ENCODE measurements at places on chromosomes 1 and 21. TPM values are rescaled to one million over a fixed set of nuclear protein-coding genes. Genes with fewer than 3 reads are reported as not detected.

GRCh38 chr1:6600410-6601048 is 2.1 kb downstream of the KLHL21 start:
- DNase-seq: peak; percentile 16

DNA sequence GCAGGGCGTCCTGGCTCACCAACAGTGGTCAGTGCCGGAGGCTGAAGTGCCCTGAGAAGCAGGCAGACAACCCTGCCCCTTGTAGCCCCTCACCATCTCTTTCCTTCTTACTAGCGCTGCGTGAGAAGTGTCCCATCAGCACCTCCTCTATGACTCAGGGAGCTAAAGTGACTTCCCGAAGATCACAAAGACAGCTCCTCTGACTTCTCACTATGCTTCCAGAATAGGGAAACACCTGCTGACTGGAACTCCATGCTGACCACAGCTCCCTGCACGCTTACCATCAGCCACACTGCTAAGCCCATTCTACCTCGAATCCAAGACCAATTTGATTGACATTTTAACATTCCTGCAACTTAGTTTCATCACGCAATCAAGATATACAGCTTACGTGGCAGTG is 92.8 kb downstream of the JAK1 start:
- DNase-seq: no peak

- no peak for DNase-seq
Observed at GRCh38 chr1:222314839-222315238, 233.1 kb downstream of the HHIPL2 start.

DNA sequence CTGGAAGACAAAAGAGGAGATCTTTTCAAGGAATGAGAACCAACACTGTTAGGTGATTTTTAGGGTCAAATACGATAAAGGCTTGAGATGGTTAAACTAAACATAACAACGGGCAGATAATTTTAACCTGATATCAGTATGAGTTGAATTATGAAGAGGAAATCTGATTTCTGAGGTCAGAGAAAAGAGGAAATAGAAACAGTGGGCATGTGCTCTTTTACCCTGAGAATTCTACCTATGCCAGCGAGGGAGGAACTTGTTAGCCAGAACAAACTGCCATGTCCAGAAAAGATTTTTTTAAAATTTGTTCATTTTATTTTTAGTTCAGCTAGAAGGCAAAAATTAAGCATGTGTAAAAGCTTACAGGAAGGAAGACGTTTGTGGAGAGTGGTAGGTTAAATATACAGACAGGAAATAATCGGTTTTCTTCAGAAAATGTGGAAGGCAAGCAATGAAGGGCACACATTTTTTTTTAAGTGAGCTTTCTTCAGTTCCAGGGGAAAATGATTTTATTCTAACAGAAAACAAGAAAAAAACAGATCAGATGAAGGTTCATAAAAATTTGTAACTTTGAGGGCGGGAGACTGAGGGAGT is 1745.3 kb downstream of the MRPL39 start:
- DNase-seq: no peak

DNA sequence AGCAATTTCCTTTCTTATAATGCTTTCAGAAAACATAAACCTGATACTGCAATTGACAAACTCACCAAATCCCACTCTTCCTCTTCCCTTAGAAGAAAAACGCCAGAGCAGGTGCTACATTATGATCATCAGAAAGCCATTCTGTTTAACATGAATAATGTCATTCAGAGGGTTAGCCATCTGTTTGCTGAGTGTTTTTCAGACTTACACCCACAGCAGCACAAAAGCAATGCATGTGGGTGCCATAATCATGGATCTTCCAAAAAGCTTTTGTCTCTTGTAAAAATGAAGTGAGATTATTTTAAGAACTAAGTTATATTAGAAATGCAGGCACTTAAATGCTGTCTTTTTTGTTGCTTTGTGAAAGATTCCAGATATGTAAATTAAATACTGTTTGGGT is 204.6 kb upstream of the TMPRSS15 start:
- no peak for DNase-seq

- no peak for DNase-seq
Observed at GRCh38 chr1:185540295-185540694, 193.9 kb upstream of the HMCN1 start.

GRCh38 chr1:80629304-80629837 is 1171.4 kb upstream of the ADGRL2 start:
- no peak for DNase-seq

DNA sequence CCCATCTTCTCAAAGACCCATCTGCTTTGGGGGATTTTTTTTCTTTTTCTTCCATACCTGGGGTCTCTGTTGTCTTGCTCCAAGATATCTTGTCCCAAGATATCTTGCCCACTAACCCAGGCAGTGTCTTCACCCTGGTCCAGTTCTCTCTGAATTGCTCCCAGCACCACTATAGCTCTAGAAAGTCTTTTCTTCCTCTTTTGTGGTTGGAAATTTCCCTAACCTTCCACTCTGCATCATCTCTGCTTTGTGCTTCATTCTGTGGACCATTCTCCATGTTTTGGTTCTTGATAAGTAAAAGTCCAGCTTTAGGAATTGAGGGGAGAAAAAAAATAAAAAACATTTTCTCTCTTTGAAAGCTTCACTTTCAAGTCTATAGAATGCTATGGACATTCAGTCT is 20.9 kb downstream of the STYXL2 start:
- DNase-seq: no peak

GRCh38 chr21:26544201-26544775 is 28.8 kb downstream of the CYYR1 start:
- no peak for DNase-seq

- DNase-seq: no peak
Observed at GRCh38 chr1:34060901-34061415, 104.1 kb downstream of the CSMD2 start.

- peak; percentile 77 for DNase-seq
Observed at GRCh38 chr21:38352536-38353219, 95.9 kb downstream of the KCNJ15 start.

DNA sequence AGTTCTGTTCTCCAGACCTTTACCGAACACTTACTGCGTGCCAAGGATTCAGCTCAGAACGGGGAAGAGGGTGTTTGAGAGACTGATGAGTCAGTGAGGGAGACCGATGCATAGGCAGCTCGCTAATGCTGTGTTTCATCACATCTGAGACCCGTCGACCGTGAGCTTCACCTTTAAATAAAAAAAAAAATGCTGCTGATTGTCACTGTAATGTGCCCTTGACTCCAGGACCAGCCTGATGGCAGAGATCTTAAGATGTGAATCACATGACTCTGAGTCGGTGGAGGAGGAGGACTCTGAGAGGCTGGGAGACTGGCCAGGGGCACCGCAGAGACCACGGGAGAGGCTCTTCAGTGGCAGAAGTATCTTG is 28.8 kb downstream of the SPSB1 start:
- no peak for DNase-seq

- no peak for DNase-seq
Observed at GRCh38 chr1:21510113-21510493, 880 bp downstream of the ALPL start.

- no peak for DNase-seq
Observed at GRCh38 chr1:228143480-228144192, 3.6 kb downstream of the GUK1 start.

DNA sequence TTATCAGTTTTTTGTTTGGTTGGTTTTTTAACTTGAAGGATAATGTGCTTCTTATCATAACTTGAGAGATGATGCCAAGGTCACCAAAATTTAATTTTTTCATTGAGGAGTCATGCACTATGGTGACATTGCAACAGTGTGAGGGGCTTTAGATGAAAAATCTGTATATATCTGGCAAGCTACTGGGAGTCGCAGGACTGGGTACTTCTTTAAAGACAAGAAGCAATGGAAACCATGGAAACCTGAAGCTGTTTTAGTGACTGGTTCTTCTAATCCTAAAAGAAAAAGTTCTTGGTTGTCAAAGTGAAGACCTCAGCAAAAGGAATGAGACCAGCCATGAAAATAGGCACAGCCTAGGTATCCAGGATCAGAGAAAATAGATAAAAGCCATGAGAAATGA is 31.1 kb downstream of the ZC3H11B start:
- no peak for DNase-seq

DNA sequence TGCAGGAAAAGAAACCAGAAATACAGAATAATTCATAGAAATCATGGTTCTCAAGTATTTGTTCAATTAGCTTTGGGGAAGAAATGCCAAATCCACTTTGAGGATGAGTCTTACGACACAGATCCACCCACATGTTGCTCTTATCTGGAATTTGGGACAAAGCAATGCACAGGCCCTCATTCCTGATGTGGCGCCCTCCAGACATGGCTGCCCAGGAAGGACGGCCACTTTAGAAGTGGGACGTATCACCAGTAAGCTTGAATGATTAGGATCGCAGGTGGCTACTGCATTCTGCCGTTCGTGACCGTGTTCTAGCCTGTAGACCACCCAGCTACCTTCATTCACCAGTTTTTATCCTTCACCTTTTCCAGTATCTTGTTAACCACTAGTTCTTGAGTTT is 20.1 kb upstream of the NCMAP start:
- DNase-seq: no peak

DNA sequence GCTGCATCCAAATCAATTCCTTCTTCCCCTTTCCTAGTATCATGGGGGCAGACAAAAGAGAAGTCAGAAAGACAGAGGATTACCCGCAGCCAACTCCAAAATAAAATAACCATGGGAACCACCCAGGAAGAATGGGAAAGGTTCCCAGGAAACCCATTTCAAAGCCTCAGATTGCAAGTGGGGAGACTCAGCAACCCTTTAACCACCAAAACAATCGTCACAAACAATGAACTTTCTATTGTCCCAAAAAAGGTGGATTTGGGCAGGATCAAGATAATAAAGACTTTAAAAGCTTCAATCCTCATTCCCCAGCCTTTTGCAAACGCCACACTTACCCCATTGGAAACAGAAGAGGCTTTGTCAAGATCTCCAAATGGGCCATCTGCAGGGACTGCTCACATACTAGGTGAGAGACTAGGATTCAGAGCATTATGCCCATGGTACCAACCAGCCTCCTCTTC is 5.1 kb downstream of the TIAM1 start:
- DNase-seq: no peak

- DNase-seq: peak; percentile 63
Observed at GRCh38 chr1:221162939-221163338, 283.7 kb downstream of the HLX start.

GRCh38 chr1:35454176-35454575 is 103.0 kb downstream of the KIAA0319L start:
- DNase-seq: no peak

GRCh38 chr1:84715342-84716019 is 25.2 kb upstream of the SSX2IP start:
- no peak for DNase-seq

GRCh38 chr21:43268086-43268803 is 99.4 kb downstream of the CRYAA start:
- no peak for DNase-seq

- no peak for DNase-seq
Observed at GRCh38 chr1:106748606-106749005, 307.9 kb upstream of the PRMT6 start.

DNA sequence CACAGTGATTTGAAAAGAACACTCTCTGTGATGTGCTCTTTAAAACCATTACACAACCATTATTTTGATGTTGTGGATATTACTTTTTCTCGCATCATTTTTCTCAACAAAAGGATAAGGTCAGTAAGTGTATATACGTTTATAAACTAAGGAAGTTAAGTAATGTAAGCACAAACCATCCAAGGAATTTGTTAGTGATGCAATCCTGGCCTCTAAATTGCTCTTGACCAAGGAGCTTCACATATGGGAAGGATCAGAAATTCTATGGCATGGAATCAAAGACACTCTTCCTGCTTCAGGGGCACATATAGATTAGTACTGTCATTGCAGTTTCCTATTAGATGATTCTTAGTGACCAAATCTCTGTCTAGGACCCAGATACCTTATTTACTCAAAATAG is 3.6 kb upstream of the PPP2R5A start:
- no peak for DNase-seq

- no peak for DNase-seq
Observed at GRCh38 chr21:36841866-36842265, 124.6 kb downstream of the HLCS start.

DNA sequence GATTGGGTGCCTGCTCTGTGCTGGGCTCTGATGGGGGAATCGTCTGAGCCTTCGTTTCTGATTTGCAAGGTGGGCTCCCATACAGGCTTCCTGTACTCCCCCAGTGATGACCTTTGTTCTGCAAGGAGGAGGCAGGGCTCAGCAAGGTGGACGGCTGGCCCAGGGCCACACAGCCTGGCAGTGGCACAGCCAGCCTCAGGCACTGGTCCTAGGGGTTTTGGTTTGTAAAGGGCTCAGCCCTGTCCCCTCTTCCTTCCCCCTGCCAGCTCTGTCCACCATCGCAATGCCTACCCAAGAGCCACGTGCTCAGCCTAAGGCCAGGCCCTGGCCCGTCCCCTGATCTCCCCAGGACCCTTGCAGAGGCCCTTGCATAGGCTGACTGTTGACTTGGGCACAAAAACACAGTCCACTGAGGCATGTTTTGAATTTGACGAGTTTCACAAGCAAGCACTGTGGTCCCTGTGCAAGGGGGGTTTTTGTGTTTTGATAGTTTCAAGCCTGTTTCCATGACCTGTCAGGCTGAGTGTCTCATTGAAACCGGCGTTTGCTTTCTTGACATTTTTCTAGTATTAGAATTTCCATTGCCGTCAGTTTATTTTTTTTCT is 39.5 kb upstream of the TNFRSF1B start:
- no peak for DNase-seq

DNA sequence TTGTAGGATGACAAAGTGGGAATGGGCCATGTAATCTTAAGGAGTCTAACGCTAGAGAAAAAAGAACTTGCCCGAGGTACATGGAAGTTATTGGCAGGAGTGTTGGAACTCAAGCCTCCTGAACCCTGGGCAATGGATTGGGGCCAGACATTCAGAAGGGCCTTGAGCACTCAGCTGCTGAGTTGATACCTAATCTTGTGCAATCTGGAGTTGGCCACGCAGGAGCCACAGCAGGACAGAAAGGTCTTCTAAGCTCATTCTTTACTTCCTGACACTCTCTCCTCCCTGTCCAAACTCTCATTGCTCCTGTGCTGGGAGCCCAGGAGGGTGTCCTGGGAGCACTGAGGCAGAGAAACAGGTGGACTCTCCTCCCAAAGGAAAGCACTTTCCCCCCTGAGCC is 25.1 kb upstream of the CSF1 start:
- no peak for DNase-seq

Gene CNR2
- total RNA-seq: not detected

Gene HSD3B1
- not detected for total RNA-seq

Gene BCAS2
- 72.8 TPM for total RNA-seq

Gene HCN3
- 1.7 TPM for total RNA-seq

Gene TRAF5
- total RNA-seq: 19.4 TPM

Gene WNT3A
- not detected for total RNA-seq

Gene S100A7A
- not detected for total RNA-seq

Gene CGN
- 13.2 TPM for total RNA-seq

Gene KCNA2
- not detected for total RNA-seq

Gene RAB42
- total RNA-seq: 49.0 TPM

Gene MANEAL
- total RNA-seq: 4.3 TPM

Gene CLIC4
- 309 TPM for total RNA-seq

Gene SPRR2F
- not detected for total RNA-seq

Gene FAM167B
- not detected for total RNA-seq

Gene SEMA6C
- not detected for total RNA-seq

Gene ACTL8
- total RNA-seq: not detected

Gene PCAT6
- total RNA-seq: 0.40 TPM

Data from renal cortical epithelial cell (primary cell).